ENCODE measurements at places on chromosomes 7 and 10. TPM values are rescaled to one million over a fixed set of nuclear protein-coding genes. Genes with fewer than 3 reads are reported as not detected.

The TFEC gene
- 8.5 TPM for total RNA-seq

The CAV2 gene
- 93.8 TPM for total RNA-seq

The FAM237B gene
- not detected for total RNA-seq

- no peak overlapping the region for H3K27ac ChIP-seq
- no peaks in the 10 kb centered on the region for H3K4me1 ChIP-seq
- no peaks in the 10 kb centered on the region for H3K36me3 ChIP-seq
- no peaks in the 10 kb centered on the region for H3K27me3 ChIP-seq
- no peak for DNase-seq
Measured at GRCh38 chr7:142896741-142897379, 11.3 kb upstream of the TRPV6 start.

DNA sequence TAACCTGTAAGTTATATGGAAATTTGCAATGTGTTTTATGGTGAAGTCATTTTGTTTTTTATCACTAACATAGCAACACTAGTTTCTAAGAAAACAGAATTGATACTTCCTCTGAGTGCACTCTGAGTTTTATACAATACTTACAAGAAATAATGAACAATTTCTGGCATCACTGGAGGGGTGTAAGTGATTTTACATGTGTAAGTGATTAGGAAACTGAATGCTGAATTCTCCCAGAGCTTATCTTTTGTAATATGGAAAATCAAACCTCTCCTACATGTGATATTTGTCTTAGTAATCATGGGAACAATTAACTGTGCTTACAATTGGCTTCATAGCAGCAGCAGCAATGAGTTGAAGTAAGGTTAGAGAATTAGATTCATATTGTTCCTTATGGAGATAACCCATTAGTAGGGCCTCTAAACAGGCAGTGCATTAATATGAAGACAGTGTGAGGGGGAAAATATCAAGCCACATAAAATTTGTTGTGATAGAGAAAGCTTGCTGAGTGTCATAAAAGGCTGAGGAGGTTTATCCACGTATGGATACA is 37.4 kb downstream of the SEMA3C start:
- H3K4me3 ChIP-seq, result no peak overlapping the region
- H3K4me1 ChIP-seq, result peaks cover 25% of the 10 kb centered on the region
- no peaks in the 10 kb centered on the region for H3K27me3 ChIP-seq
- H3K27ac ChIP-seq, result peak overlapping the region; percentile 21
- no peaks in the 10 kb centered on the region for H3K36me3 ChIP-seq
- no peak for DNase-seq

- no peak overlapping the region for H3K27ac ChIP-seq
Measured at GRCh38 chr10:89813546-89813945, 112.2 kb downstream of the KIF20B start.

DNA sequence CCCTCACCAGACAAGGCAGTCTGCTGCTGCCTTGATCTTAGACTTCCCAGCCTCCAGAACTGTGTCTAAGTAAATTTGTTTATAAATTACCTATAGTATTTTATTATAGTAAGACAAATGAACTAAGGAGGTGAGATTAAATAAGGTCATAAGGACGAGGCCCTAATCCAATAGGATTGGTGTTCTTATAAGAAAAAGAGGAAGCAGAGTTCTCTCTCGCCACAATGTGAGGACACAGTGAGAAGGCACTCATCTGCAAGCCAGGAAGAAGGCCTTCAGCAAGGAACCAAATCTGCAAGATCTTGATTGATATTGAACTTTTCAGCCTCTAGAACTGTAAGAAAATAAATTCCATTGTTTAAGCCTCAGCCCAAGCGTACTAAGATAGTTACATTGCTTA is 6.1 kb upstream of the ZNF438 start:
- H3K27me3 ChIP-seq, result no peaks in the 10 kb centered on the region
- no peak overlapping the region for H3K27ac ChIP-seq
- DNase-seq, result no peak
- no peaks in the 10 kb centered on the region for H3K36me3 ChIP-seq
- peaks cover 27% of the 10 kb centered on the region for H3K4me1 ChIP-seq
- no peak overlapping the region for H3K4me3 ChIP-seq

GRCh38 chr10:3740157-3740871 is 44.7 kb downstream of the KLF6 start:
- H3K4me1 ChIP-seq, result peaks cover 12% of the 10 kb centered on the region
- no peaks in the 10 kb centered on the region for H3K36me3 ChIP-seq
- H3K4me3 ChIP-seq, result no peak overlapping the region
- no peak overlapping the region for H3K27ac ChIP-seq
- H3K27me3 ChIP-seq, result no peaks in the 10 kb centered on the region
- DNase-seq, result no peak

DNA sequence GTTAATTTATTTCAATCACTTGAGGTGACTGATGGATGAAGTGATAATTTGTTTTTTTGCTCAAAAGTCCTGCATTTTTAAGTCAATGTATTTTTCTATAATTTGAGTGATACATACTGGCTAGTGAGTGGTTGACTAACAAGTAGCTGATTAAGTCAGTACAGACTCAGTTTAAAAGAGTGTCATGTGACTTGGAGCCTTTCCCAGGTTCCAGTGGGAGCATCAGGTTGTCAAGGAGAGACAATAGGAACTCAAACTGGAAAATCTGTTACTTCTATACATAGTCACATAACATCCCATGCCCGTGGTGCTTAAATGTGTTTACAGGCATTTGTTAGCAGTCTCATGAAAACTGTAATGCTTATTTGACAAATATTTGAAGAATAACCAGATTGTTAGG is 154.7 kb downstream of the ANK3 start:
- no peak for DNase-seq
- no peaks in the 10 kb centered on the region for H3K27me3 ChIP-seq
- no peak overlapping the region for H3K27ac ChIP-seq
- H3K36me3 ChIP-seq, result no peaks in the 10 kb centered on the region
- no peak overlapping the region for H3K4me3 ChIP-seq

DNA sequence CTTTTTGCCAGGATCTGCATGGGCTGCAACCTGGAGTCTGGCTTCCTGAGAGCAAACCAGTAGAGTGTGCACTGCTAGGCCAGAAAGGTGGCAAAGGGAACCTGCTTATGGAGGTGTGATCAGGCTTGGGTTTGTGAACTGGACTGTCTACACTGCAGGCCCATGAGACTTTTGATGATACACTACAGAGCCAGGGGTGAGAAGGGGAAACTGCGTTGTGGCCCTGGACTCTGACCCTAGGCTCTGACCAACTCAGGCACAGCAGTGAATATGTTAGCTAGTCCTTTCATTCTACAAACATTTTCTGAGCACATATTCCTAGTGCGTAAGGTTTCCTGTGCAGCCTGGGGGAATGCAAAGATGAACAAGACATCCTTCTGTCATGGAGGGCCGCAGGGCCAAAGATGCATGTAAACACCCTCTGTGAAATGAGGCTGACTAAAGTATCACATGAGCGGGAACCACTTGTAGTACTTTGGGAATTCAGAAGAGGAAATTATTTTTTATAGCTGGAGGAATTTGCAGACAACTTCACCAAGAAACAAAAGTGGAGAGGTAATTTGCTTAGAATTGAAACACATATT is 63.8 kb upstream of the HPS1 start:
- H3K4me3 ChIP-seq, result no peak overlapping the region
- H3K27ac ChIP-seq, result no peak overlapping the region
- no peak for DNase-seq
- no peaks in the 10 kb centered on the region for H3K4me1 ChIP-seq
- no peaks in the 10 kb centered on the region for H3K36me3 ChIP-seq
